ENCODE measurements at places on chromosomes 6 and 20. TPM values are rescaled to one million over a fixed set of nuclear protein-coding genes. Genes with fewer than 3 reads are reported as not detected.

DNA sequence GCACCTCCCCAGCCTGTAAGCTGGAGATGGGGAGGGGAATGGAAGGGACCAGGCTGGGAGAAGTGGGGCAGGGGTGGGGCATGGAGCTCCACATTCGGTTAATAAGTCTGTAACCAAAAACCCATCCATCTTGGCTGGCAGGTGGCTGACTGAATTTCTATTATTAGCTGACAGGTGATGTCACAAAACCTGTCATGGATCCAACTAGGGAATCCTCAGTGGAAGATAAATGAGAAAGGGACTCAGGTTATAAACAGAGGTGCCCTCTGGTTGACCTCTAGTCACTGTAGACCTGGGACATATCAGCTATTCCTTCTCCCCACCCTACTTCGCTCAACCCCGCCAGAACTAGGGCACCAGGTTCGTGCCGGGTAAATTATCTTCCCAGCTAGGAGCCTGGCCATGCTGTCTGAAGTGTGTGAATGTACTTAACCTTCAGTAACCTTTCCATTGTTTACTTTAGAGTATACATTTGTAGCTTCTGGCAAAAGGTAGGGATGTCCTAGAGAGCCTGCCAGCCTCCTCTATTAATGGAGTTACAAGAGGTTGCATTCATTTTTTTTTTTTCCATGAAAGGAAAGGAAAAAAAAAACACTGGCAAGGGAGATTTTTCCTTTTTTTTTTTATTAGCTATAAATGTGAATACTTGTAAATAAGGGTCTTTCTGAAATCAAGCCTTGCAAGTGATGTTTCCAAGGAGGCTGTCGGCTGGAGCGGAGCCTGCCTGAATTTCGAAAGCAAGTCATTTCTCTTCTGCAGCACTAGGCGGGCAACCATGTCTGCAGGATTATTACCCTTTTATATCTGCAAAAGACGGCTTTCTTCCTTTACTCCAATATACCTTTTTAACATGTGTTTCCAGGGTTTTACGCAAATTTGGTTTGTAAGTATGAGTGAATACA, 135.9 kb downstream of the TMEM242 start:
- no peak for DNase-seq

- no peak for DNase-seq
Measured at GRCh38 chr20:20224806-20225205, 143.1 kb upstream of the INSM1 start.

- DNase-seq: no peak
Measured at GRCh38 chr6:16985513-16986284, 116.2 kb upstream of the STMND1 start.

- no peak for DNase-seq
Measured at GRCh38 chr6:121771937-121772720, 336.7 kb downstream of the GJA1 start.

CLDN20 gene
- total RNA-seq: not detected

DNA sequence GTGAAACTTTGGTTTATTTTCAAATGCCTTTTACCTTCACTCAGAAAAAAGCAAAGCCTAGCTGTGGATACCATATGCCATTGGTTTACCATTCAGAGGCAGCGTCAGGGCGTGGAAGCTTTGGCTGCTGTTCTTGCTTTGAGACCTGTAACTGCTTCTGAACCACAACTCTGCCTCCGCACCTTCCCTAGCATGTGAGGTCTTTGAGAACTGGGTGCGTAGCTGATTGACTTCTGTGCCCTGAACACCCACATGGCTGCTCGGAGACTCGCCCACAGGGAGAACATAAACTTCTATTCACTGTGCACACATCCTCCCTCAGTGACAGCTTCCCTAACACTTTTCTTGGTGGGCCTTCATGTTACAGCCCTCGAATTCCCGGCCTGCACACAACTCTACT, 11.2 kb upstream of the CLDN20 start:
- no peak for DNase-seq

TBC1D32 gene
- 7.5 TPM for total RNA-seq

DNA sequence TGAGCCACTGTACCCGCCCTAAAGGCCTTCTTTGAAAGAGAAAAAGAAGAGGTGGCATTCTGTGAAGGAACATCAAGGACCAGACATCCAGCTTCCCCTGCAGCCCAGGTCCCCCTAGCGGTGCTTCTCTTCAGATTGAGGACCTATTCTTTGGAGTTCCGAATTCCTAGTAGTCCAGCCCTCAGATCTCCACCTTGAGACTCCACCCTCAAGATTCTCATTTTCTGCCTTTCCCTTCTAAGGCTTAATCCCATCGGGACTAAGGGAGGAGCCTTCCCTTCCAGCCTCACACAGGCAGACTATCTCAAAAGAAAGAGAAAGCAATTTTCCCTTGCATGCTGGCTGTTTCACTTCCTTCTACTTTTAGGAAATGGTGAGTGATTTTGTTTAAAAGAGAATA, 32.5 kb downstream of the MUC22 start:
- no peak for DNase-seq

GRCh38 chr20:2825761-2826160, 9.6 kb downstream of the TMEM239 start:
- DNase-seq: no peak

CYP39A1 gene
- total RNA-seq: 4.2 TPM

GRCh38 chr6:51552435-51552834, 535.0 kb downstream of the PKHD1 start:
- no peak for DNase-seq

CST2 gene
- total RNA-seq: 0.75 TPM
